T-cell (primary cell): ENCODE measurements at places on chromosomes 5 and 9.

GRCh38 chr5:29939988-29940387 is 1253.5 kb upstream of the CDH6 start:
- DNase-seq: no peak

DNA sequence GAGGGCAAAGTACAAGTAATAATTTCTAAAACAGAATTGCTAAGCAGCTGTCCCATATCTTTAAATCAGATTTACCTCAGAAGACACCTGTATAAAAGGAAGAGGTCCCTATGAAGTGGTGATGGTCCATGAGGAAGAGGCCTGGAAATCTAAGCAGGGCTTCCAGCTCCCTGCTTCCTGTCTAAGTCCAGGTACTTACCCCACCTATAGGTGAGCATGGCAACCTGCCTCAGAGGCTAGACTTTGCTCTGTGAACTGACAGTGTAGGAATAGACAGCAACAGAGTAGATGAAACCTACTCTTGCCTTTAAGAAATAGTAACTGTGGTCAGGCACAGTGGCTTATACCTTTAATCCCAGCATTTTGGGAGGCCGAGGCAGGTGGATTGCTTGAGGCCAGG is 55.8 kb upstream of the ARRDC3 start:
- DNase-seq: no peak

DNA sequence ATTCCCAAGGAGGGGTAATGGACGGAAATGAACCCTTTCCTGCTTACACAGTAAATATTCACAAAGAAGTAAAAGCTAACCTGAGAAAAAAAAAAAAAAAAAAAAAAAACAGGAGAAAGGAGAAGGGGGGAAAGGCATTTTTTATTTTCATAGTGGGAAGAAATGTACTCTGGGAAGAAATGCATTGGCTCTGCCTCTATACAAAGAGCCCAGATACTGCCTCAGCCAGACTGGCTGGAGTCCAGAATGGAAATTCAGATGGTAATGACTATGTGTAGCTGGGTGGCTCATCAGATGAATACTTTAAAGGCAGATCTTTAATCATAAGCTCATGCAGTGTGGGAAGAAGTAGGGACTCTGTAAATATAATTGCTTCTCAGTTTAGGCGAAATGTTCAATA is 124.9 kb upstream of the ZNF608 start:
- DNase-seq: no peak

DNA sequence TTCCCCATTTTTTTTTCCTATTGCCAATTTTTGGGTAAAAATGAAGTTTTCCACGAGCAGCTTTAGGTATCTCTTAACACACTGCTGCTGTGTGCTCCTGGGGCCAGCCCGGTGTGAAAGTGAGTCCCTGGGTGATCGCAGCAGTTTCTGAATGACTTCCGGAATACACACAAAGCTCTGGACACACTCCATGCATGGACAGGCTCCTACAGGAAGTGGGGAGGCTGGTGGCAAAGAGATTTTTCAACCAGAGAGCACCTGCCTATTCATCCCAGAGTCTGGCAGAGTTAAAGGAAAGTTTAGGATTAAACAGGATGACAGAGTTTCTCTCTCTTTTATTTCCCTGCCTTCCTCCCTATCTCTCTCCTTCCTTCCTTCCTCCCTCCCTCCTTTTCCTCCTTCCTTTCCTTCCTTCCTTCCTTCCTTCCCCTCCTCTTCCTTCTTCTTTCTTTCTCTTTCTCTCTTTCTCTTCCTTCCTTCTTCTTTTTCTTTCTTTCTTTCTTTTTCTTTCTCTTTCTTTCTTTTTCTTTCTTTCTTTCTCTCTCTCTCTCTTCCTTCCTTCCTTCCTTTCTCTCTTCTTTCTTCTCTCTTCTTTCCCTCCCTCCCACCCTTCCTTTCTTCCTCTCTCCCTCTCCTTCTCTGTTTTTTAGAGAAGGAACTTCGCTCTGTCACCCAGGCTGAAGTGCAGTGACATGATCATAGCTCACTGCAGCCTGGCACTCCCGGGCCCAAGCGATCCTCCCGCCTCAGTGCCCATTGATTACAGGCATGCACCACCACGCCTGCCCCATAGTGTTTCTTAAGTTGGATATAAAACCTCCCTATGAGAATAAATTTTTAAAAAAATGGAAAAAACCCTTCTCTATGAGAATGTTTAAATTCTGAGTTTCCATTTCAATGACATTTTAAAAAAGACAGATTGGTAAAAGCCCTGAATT is 38.7 kb upstream of the UBTD2 start:
- DNase-seq: no peak

DNA sequence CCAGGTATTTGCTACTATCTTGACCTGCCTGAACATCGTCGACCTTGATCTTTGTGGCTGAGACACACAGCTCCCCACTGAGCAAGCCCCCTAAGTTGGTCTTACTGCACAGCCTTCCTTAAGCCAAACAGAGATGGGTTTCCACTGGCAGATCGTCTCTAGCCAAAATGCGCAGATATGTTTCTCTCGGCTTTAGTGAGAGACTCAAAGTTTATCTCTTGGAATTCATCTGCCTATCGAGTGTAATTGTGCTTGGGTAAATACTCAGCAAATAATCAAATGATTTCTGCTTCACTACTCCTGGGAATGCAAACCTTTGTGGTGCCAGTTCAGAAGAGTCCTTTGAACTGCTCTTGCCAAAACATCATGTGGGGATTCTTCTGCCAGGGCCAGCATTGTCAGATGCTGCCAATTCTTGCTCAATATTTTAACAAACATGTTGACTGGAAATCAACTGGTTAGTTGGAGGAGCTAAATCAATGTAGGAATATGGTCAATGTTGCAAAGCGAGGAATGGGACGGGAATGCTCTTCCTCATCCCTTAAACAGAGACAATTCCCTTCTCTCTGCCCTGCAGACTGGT is 141.2 kb upstream of the SLC28A3 start:
- DNase-seq: no peak

DNA sequence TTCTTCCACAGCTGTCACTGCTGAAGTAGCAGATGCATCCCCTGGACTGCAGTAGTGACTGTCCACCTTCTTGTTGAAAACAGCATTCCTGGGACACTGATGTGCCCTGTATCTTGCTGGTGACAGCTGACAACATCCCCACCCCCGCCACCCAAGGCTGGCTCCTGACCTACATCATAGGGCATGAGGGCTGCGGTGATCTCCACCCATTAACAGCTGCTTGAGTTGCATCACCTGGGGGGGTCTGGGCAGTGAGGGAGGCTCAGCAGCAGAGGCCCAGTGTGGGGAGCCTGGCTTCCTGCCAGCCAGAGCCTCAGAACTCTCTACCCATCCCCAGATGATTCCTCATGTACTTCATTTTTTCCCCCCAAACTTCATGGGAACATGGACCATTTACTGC is 4.1 kb downstream of the PRUNE2 start:
- no peak for DNase-seq
